ENCODE measurements at places on chromosomes 5 and 9.

GRCh38 chr9:75017378-75017777, 10.7 kb downstream of the CARNMT1 start:
- no peak for DNase-seq

- no peak for DNase-seq
These were observed 765 bp downstream of the MARCHF6 start for GRCh38 chr5:10354048-10354872.

- no peak for DNase-seq
These were observed 169.2 kb downstream of the HSPA4 start for GRCh38 chr5:133220851-133221674.

DNA sequence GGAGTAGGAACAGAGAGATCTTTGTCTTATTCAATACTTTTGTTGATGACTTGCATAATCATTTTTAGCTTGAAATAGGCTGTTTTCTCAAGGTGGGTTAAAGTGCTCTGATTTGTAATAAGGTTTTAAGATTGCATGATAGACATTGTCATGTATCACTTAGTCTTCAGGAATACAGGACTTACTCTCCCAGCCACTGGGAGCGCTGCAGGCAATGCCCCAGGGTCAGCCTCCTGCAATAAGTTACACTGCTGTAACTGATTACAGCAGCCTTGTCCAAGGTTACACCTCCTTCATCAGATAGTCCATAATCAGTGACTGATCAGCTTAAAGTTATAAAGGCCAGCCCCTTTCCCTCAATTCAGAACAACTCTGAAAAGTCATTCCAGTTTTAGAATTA, 218.6 kb downstream of the ESM1 start:
- no peak for DNase-seq

DNA sequence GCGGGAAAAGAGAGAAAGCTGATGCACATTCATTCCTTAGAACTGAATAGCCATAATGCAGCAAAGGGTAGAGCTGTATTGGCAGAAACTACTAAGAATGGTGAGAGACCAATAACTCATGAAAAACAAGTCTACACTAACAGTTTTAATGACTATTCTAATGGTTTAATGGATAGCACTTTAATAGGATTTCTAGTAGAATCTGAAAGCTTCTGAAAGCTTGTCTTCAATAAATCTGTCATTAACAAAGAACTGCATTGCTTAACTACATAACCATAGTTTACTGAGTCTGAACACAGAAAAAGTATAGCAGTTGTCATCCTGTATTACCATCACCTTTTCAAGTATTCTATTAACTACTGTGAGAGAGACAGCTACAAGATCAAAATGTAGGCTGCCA, 617.8 kb upstream of the DMAC1 start:
- no peak for DNase-seq

- no peak for DNase-seq
These were observed 86.2 kb downstream of the FEM1C start for GRCh38 chr5:115458416-115458815.

GRCh38 chr9:19145881-19146280, 18.6 kb upstream of the PLIN2 start:
- DNase-seq, result no peak

- no peak for DNase-seq
These were observed 214.4 kb upstream of the S1PR3 start for GRCh38 chr9:88776717-88777497.

DNA sequence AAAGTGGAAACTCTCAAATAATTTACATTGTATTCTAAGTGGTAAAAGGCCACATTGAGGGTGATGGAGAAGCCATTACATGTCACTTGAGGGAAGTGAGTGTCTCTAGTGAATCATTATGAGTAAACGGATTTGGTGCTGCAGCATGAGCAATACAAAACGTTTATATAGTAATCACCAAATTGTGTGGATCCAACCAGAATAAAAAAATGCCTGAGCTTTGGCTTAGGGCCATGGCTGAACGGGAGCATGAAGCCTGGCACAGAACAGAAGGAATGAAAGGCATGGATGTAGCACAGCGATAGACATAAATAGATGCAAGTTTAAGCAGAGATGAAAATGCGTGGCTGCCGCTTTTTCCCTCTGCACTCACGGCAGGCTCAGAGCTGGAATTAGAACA, 58.3 kb downstream of the PTTG1 start:
- DNase-seq, result no peak

GRCh38 chr5:16755641-16756040, 138.8 kb upstream of the RETREG1 start:
- DNase-seq, result no peak

GRCh38 chr5:81181576-81182316, 51.4 kb upstream of the CKMT2 start:
- DNase-seq, result no peak

DNA sequence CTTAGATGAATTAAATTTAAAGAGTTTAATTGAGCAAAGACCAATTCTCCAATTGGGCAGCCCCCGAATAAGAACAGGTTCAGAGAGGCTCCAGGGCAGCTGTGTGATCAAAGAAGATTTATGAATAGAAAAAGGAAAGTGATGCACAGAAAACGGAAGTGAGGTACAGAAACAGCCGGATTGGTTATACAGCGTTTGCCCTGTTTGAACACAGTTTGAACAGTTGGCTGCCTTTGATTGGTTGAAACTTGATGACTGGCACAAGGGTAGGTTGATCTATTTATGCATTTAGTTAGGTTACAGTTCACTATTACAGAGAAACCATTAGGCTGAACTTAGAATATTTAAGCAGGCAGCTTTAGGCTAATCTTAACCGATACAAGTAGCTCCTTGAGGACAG, 29.5 kb downstream of the NIM1K start:
- no peak for DNase-seq

DNA sequence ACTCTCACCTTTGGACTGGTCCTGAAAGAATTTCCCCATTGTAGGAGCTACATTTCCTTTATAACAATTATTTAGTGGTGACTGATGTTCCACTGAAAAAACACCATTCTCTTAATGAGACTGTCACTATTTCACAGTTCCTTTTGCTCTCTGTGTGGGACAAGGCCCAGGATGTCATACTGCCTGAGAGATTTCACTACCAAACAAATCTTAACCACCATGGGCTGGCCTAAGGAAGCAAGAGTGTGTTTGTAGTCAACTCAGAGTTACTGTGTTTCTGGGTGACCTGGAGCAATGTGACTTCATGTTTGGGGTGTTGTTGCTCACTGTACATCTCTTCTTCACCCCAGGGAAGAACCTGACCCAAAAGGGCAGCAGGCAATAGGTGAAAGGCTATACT, 50.1 kb upstream of the ZNF608 start:
- no peak for DNase-seq

GRCh38 chr5:141634720-141635119, 1.9 kb downstream of the HDAC3 start:
- no peak for DNase-seq
